Common myeloid progenitor, CD34-positive (primary cell): ENCODE measurements at places on chromosomes 5 and 9.

DNA sequence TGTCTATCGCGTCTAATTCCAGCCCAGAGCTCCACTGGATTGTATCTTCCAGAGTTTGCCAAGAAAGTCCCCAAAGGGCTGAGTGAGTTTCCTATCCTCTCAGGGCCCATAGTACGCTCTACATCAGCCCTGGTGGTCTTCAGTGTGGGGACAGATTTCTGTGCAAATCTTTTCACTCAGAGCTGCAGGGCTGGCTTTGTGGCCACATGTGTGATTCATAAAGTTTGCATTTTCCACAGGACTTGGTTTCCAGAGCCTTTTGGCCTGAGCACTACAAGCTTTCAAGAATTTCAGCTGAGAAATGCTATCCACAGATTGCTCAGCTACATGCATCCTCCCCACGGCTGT is 76.7 kb upstream of the CXCL14 start:
- H3K27ac ChIP-seq, result no peak overlapping the region
- no peak overlapping the region for H3K4me3 ChIP-seq
- no peak for DNase-seq
- peaks cover 3% of the 10 kb centered on the region for H3K4me1 ChIP-seq
- H3K27me3 ChIP-seq, result no peaks in the 10 kb centered on the region

DNA sequence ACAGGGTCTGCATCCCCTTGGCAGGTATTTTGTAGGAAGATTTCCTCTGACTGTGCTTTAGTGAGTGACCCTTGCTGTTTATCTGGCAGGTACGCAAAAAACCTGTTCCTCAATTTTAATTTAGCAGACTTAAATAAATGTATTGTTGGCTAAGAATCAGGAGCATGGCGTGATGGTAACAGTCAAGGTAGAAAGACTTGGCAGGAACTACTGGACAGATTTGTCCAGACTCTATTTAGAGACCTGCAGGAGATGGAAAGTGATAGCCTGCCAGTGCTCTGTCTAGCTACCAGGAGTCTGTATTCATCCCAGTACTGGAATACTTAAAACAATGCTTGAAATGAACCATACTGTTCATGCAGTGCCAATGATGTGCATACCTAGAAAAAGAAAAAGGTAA is 78.8 kb upstream of the MAST4 start:
- H3K36me3 ChIP-seq, result no peaks in the 10 kb centered on the region
- H3K4me3 ChIP-seq, result no peak overlapping the region
- H3K4me1 ChIP-seq, result no peaks in the 10 kb centered on the region
- H3K27ac ChIP-seq, result no peak overlapping the region
- DNase-seq, result no peak
- H3K27me3 ChIP-seq, result no peaks in the 10 kb centered on the region

GRCh38 chr5:33608344-33609041 is 167.7 kb downstream of the TARS1 start:
- no peaks in the 10 kb centered on the region for H3K27me3 ChIP-seq
- H3K36me3 ChIP-seq, result no peaks in the 10 kb centered on the region
- no peak for DNase-seq
- H3K4me3 ChIP-seq, result no peak overlapping the region
- H3K27ac ChIP-seq, result no peak overlapping the region
- H3K4me1 ChIP-seq, result no peaks in the 10 kb centered on the region

GRCh38 chr5:177330991-177331842 is 19.5 kb upstream of the MXD3 start:
- peaks cover 2% of the 10 kb centered on the region for H3K36me3 ChIP-seq
- peak; percentile 93 for DNase-seq
- no peak overlapping the region for H3K27ac ChIP-seq
- H3K4me3 ChIP-seq, result no peak overlapping the region
- H3K27me3 ChIP-seq, result no peaks in the 10 kb centered on the region

DNA sequence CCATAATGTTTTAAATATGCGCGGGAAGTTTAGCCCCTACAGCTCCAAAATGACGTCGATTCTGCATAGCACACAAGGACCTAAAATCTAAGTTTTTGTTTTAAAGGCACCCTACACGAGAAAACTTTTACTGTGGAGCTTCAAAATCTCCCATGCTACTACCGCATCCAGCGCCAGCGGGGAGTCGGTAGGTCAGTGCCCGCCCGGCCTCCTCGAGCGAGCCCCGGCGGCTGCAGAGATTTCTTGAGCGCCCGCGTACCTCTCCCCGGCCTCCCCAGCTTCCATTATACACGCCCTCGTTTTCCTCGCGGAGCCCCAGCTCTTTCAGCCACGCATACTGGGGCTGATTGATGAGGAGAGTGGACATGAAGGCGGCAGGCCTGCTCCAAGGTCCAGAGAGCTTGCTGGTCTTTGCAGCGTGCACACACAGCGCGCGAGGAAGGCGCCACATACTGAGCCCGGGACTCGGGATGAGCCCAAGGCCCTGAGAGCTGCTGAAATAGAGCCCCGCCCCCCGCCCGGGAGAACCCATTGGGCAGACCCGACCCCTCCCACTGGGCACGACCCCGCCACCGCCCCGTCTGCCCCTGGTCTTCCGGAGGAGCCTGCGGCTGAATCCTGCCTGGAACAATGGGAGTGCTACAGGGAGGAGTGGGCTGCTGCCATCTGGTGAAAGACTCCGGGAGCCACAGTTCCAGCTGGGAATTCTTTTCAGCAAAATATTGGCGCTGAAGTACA is at the start of gene ALDH7A1:
Gene ALDH7A1 (minus strand): TSS at position 472 of the 738 bp plus-strand sequence. CDS start 21 bp downstream, at position 451.
- H3K4me3 ChIP-seq, result peak within 1 kb of the TSS; percentile 86
- H3K27ac ChIP-seq, result no peak within 1 kb of the TSS
- no peaks in the 10 kb centered on the region for H3K27me3 ChIP-seq
- H3K36me3 ChIP-seq, result no peaks in the 10 kb centered on the region
- peak; percentile 73 for DNase-seq

DNA sequence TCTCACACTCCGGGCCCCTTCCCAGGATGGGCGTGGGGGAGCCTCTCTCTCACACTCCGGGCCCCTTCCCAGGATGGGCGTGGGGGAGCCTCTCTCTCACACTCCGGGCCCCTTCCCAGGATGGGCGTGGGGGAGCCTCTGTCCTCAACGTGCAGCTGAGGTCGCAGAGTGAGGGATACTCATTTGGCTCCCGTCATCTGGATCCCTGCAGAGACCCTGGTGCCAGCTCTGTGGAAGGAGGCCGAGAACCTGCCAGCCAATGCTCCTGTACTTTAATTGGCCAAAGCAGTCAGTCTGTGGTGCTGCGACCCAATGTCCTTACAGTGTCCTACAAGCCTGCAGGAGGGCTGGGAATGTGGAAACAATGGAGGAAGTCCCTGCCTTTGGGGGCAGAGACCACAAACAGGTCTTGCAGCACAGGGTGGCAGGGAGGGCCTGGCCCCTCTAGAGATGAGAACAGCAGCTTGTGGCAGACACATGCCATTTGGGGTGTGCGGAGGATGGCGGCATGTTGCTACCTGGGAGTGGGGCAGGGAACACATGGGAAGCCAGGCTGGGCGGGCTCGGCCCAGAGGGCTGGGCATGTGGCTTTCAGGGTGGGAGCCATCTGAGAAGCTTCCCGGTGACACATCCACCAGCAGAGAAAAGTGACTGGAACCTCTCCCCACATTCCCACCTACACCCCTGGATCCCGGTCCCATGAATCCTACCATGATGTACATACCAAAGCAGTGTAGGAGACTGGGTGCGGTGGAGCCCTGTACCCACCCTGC is 13.6 kb upstream of the MRNIP start:
- H3K4me1 ChIP-seq, result no peaks in the 10 kb centered on the region
- H3K27me3 ChIP-seq, result no peaks in the 10 kb centered on the region
- no peak for DNase-seq
- no peak overlapping the region for H3K27ac ChIP-seq
- no peak overlapping the region for H3K4me3 ChIP-seq
- H3K36me3 ChIP-seq, result peaks cover 51% of the 10 kb centered on the region

- no peaks in the 10 kb centered on the region for H3K27me3 ChIP-seq
- peaks cover 4% of the 10 kb centered on the region for H3K36me3 ChIP-seq
- H3K4me3 ChIP-seq, result no peak overlapping the region
- no peak overlapping the region for H3K27ac ChIP-seq
- no peak for DNase-seq
- peaks cover 14% of the 10 kb centered on the region for H3K4me1 ChIP-seq
These were observed 5.2 kb downstream of the MEF2C start for GRCh38 chr5:88877826-88878225.

- H3K4me3 ChIP-seq, result no peak overlapping the region
- H3K4me1 ChIP-seq, result no peaks in the 10 kb centered on the region
- H3K36me3 ChIP-seq, result no peaks in the 10 kb centered on the region
- no peak for DNase-seq
- no peaks in the 10 kb centered on the region for H3K27me3 ChIP-seq
- H3K27ac ChIP-seq, result no peak overlapping the region
These were observed 320.8 kb upstream of the SGCD start for GRCh38 chr5:156006026-156006647.

DNA sequence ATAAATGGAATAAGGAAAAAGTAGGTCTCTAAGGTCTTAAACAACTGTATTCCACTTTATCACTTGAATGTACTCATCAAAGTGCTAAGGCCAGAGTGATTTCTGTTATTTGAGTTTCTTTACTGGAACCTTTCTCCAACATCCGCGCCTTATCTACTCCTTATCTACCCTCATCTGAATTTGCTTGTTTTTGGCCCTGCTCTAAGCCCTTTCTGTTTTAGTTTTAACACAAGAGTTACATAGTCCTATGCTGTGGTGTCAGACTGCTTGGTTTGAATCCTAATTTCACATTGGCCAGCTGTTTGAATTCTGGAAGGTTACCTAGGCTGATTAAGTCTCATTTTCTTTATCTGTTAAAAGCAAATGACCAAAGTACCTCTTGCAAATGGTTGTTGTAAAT is 128.3 kb downstream of the PCSK5 start:
- no peak overlapping the region for H3K4me3 ChIP-seq
- no peaks in the 10 kb centered on the region for H3K27me3 ChIP-seq
- H3K36me3 ChIP-seq, result no peaks in the 10 kb centered on the region
- H3K4me1 ChIP-seq, result peaks cover 39% of the 10 kb centered on the region
- no peak overlapping the region for H3K27ac ChIP-seq

DNA sequence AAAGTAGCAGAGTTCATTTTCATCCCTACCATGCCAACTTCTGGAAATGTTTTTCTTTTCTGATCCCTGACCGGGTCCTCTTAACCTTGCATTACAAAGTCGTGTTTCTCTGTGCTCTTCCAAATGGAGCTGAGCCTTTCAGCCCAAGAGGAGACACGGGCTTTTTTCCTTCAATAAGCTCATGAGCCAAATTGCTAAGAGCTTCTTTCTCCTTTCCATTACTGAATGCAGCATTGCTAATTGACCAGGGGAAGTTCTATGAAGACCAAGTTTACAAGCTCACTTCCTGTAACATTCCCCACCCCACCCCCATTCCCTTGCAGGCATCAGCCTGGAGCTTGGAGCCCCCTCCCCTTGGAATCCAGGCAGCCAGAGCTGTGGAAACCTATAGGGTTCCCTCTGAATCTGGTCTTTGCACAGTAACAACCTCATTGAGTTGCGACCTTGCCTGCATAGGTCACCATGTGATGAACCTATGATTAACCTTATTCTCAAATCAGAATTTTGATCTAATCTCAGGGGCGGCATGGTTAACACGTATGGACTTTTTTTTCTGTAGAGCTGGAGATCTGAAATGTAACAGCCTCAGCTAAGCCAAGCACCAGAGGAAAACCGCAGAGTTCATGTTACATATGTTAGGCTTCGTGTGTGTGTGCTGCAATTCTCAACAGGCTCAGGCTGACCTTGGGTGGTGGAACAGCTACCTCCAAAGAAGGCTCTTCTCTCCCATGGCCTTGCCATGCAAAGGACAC is 395.7 kb upstream of the ZNF462 start:
- H3K27me3 ChIP-seq, result no peaks in the 10 kb centered on the region
- no peak overlapping the region for H3K27ac ChIP-seq
- no peaks in the 10 kb centered on the region for H3K4me1 ChIP-seq

DNA sequence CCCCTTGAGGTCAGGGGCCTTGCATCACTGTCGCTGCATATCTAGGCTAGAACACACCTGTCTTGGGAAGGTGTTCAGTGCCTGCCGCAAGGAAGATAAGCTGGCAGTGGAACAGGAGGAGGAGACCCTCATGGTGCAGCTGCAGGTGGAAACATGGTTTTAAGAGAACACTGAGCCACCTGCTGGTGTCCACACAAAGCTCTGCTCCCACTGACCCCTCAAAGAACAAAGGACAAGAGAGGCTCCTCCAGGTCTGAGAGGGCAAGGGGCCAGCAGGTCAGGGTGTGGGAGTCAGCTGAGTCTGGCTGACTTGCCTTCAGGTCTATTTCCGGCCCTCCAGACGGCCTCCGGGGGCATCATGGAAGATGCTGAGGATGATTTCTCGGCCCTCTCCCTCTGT is 210.1 kb upstream of the TBCA start:
- DNase-seq, result no peak
- H3K4me3 ChIP-seq, result no peak overlapping the region
- H3K4me1 ChIP-seq, result no peaks in the 10 kb centered on the region

DNA sequence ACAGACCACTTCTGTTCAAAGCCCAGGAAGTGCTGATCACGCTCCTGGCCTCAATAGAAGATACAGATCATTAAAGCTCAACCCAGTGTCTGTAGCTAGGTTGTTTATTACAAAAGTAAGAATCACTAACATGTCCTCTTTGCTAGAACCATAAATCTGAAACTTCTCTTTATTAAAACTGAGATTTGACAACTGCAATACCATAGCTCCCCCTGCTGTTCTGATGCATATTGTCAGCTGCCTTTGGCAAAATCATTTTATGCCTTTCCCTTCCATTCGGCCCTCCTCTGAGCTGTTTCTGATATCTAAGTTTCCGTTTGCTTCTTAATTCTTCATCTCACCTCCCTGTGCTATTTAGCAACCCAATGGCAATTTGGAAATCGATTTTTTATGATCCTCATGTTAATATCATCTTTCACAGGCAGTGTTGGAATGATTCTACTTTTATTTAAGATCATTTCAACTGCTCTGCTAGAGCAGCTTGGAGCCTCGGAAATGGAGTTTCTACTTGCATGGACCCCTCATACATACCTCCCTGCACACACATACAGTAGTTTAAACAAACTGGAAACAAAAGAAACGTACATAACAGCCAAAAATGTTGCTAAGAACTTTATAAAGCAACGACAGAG is 998.8 kb downstream of the MAT2B start:
- peak; percentile 68 for DNase-seq
- H3K27me3 ChIP-seq, result no peaks in the 10 kb centered on the region
- no peak overlapping the region for H3K4me3 ChIP-seq
- H3K27ac ChIP-seq, result no peak overlapping the region
- no peaks in the 10 kb centered on the region for H3K36me3 ChIP-seq

- no peak overlapping the region for H3K4me3 ChIP-seq
- no peaks in the 10 kb centered on the region for H3K36me3 ChIP-seq
- no peaks in the 10 kb centered on the region for H3K27me3 ChIP-seq
- no peak for DNase-seq
- H3K27ac ChIP-seq, result no peak overlapping the region
- peaks cover 18% of the 10 kb centered on the region for H3K4me1 ChIP-seq
These were observed 32.6 kb upstream of the SPTLC1 start for GRCh38 chr9:92147852-92148180.
